Caudate nucleus (tissue), 63 donors: ENCODE measurements at places on chromosomes 4 and X.
A peak's percentile ranks its signal among the peaks of the same experiment; 100 is the strongest.

- no peak for DNase-seq
These were observed 65.2 kb downstream of the SLC4A4 start for GRCh38 chr4:71404049-71404448.

DNA sequence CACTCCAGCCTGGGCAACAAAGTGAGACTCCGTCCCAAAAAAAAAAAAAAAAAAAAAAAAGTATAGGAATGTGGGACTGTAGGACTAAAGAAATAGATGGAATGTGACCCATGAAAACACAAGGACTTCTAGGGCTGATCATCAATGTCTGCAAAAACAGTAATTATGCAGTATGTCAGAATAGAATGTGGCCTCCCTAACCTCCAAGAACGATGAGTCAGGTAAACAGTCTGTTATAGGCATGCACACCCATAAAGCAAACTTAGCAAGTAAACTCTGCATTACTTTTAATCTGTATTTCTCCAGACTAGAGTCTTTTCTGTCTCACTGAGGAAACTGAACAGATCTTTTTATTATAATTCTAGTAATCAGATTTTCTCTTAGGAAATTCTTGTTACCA is 233.4 kb downstream of the HNRNPD start:
- no peak for DNase-seq

GRCh38 chr4:139839403-139840031 is 173.9 kb downstream of the MGST2 start:
- DNase-seq: no peak

DNA sequence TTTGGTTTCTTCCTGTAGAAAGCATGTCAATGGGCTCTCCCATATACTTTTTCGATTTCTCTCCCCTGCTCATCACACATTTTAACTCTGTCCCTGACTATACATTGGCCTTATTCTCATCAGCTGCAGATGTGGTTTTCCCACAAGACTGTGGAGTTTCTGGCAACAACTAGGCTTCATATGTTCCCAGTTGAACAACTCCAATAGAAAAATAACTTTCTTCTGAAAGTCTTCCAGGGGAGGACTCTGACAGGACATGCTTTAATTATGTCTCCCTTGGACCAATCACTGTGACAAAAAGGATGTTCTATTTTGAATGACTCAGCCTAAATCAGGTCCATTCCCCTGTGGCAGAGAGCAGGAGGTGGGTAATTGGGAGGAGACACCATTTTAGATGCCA is 28.1 kb downstream of the SPANXC start:
- no peak for DNase-seq

DNA sequence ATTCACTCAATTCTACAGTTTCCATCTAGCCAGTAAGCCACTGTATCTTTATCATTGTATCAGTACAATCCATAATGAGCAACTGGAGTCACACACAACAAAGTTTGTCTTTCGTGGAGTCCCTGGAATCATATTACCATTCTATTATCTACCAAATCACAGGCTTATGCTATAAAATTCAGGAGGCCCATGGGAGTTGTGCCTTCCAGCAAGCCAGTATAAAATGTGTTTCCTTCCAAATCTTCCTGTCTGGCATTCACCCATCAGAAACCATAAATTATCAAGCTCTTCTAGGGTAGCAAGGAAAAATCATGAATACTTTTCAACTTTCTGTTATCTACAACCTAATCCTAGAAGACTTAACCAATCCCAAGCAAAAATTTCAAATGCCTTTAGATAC is 1383.3 kb upstream of the PCDH7 start:
- no peak for DNase-seq

GRCh38 chr4:118975449-118976192 is 87.0 kb downstream of the SYNPO2 start:
- no peak for DNase-seq

DNA sequence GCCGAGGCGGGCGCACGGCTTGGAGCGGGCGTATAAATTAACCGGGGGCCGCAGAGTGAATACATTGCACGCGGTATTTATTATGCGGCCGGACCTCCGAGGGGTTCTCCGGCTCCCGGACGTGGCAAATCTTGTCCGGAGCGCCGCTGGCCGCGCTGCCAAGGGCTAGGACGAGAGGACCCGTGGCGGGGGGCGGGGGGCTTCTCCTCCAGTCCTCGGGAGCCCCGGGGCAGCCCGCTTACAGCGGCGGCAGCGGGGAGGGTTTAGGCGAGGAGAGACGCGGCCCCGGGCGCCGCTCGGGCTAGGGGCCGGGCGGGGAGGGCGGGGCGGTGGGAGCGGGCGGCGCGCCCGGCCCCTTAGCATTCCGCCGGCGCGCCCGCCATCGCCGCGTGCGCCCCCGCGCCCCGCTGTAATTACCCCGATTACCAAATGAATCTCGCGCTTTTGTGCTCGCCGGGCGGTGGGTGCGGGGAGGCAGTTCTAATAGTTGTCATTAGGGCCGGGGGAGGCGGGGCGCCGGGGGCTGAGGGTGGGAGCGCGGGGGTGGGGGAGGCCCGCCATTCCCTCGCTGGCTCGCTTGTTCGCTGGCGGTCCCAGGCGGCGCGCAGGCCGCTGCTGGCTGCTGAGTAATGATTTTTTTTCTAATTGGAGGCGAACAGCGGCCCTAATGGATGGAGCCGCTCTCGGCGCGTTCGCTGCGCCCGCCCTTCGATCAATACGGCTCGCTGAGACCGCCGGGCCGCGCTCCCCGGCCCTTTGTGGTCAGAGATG is 276.6 kb downstream of the BCOR start:
- peak; percentile 11 for DNase-seq

GRCh38 chrX:118824173-118824730 is 628 bp downstream of the ZCCHC12 start:
- DNase-seq: no peak

GRCh38 chrX:42420426-42420825 is 357.5 kb downstream of the PPP1R2C start:
- DNase-seq: no peak

DNA sequence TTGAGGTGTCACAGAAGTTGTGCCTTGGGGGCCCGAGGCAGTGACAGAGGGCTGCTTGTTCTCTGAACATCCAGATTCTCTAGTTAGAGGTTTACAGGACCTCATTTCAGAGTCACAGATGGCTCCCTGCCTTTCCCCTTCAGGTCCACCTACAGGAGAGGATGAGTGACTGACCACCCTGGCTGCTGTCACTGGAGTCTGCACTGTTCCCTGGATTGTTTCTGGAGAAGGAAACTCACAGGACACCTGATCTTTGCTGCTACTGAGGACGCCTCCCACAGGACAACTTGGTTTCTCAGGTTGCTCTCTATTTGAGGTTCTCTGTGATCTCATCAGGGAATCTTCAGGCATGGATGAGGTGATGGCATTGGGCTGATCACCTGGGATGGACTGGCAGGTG is 58.3 kb downstream of the GPRIN3 start:
- no peak for DNase-seq

- no peak for DNase-seq
These were observed 74.0 kb upstream of the CENPE start for GRCh38 chr4:103272174-103272573.

GRCh38 chr4:16684097-16684496 is 214.3 kb downstream of the LDB2 start:
- DNase-seq: no peak

- DNase-seq: peak; percentile 43
These were observed 19.7 kb upstream of the SPON2 start for GRCh38 chr4:1192091-1192492.

- no peak for DNase-seq
These were observed 140.5 kb downstream of the CHRNA9 start for GRCh38 chr4:40475609-40476008.

GRCh38 chr4:26307037-26307800 is 13.6 kb upstream of the RBPJ start:
- no peak for DNase-seq

DNA sequence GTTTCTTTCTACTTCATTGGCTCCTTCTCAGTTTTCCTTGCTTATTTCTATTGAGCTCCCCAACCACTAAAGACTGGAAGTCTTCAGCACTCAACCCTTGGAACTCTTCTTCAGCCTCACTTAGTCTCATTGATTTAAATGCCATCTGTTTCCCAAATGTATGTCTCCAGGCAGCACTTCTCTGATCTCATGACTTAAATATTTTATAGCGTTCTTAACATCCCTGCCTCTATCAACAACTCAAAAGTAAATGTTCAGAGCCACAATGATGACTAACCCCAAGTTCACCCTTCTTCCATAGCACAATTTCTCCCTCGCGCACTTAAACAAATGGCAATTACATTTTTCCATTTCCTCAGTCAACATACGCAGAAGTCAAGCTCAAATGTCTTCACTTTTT is 1393.3 kb downstream of the ARAP2 start:
- DNase-seq: no peak

- no peak for DNase-seq
These were observed 80.9 kb upstream of the MTM1 start for GRCh38 chrX:150487369-150488094.

GRCh38 chr4:15400981-15401671 is 26.7 kb upstream of the C1QTNF7 start:
- DNase-seq: no peak

DNA sequence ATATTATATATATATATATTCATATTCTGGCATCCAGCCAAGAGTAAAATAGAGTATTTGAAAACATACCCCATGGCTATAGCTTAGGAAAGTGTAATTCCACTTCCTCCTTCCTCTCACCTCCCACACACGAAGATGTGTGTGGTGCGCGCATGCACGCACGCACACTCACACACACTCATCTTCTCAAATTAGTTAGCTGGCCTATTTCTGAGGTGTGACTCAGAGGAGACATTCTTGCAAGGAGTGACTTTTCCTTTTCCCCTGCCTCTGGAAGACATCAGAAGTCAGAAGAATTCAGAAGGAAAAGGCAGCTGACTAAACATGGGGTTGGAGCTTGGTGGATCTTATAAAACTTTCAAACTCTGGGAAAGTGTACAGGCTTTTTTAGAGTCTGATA is 8.8 kb downstream of the ENPEP start:
- DNase-seq: no peak

DNA sequence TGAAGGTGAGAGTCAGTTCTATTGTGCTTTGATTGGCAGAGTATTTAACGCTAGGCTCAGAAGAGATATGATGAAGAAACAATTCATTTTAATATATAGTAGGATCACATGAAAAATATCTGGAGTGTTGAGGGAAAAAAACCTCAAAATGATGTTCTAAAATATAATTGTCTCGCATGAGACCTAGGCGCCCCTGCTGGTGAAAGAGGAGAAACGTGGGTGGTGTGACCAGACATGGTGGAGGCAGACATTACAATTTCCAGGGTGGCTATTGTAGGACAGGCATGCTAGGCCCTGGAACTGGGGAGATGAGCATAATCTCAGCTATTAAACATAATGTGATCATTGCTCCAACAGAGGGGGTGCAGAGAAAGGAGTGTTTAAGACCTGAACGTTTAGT is 210.0 kb downstream of the HS3ST1 start:
- DNase-seq: no peak

DNA sequence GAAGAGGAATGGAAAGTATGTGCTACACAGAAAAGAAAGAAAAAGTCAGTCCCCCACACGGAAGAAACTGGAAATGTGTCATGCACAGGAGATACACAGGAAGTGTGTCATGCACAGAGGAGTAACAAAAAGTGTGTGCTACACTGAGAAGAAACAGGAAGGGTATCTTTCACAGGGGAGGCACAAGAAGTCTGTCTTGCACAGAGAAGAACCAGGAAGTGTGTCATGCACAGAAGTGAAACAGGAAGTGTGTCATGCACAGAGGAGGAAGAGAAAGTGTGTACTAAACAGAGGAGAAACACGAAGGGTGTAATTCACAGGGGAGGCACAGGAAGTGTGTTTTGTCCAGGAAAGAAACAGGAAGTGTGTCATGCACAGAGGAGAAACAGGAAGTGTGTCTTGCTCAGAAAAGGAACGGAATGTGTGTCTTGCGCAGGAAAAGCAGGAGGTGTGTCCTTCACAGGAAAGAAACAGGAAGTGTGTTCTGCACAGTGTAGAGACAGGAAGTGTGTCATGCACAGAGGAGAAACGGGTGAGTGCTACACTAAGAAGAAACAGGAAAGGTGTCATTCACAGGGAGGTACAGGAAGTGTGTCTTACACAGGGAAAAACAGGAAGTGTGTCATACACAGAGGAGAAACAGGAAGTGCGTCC is 527.2 kb upstream of the PRKX start:
- no peak for DNase-seq

DNA sequence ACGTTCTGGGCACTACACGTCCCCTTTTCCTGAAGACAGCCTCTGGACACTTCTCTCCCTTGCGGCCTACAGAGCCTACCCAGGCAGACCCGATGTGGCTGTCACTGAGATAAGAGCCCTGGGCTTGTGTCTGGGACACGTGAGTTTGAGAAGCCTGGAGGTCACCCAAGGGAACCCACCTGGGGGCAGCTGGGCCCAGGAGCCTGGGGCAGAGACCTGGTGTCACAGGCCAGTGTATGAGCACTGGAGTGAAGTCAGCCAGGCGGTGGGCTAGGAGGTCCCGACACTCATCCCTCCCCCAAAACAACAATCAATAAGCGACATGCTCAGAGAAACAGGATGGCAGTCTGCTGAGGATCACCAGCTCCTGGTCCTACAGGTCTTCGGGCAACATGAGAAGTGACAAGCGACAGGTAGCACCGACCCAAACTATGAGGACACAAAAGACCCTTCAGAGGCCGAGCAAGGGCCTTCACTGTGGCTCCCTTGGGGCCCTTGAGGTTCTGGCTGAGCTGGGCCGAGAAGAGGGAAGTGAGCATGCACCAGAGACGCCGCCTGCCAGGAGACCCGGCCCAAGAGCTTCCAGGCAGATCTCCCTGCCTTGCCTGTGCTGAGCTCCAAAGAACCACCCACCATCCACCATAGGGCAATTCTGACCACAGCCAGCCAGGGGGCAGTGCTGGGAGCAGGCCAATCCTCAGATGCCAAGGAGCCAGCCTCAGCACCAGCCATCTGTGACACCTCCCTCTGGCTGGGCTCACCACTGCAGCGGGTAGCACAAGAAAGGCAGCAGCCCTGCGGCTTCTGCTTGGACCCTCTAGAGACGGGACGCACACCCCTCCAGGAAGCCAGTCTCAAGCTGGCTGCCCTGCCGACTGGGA is 11.0 kb upstream of the DUSP9 start:
- DNase-seq: no peak

- no peak for DNase-seq
These were observed 205.4 kb downstream of the SHROOM3 start for GRCh38 chr4:76640353-76640910.

- no peak for DNase-seq
These were observed 113.7 kb upstream of the NEXMIF start for GRCh38 chrX:75038925-75039324.

DNA sequence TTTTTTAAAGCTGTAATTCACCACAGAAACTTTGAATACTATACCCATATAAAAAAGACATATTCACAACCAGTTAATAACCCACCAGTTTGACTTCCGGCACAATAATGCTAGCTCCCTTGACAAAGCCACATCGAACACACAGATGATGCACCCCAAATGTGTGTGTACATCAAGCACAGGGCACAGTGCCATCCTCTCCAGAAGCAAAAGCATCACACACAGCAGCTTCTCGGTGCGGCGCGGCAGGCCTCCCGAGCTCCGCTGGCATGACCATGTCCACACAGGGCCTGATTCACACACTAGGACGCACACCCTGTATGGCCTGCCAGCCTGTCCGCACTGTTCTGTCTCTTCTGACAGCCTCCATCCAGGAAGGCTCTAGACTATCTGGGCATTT is 88.0 kb downstream of the LEF1 start:
- DNase-seq: no peak
